ENCODE measurements at places on chromosomes 11 and 22.

DNA sequence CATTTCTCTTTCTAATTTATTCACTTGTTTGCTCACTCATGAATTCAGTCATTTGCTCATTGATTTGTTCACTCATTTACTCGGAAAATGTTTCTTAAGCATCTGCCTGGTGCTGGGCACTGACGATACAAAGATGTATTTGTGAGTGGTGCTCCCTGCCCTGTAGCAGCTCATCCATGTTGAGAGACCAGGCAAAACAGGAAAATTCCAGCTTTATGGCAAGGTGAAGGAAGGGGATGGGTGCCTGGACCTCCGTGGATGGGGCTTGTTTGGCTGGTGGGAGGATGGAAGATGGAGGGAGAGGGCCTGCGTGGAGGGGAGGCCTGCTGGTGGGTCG, 53.1 kb downstream of the TBC1D22A start:
- no peak for DNase-seq

- DNase-seq = no peak
These were observed 51.5 kb upstream of the ACCSL start for GRCh38 chr11:43996318-43996717.

DNA sequence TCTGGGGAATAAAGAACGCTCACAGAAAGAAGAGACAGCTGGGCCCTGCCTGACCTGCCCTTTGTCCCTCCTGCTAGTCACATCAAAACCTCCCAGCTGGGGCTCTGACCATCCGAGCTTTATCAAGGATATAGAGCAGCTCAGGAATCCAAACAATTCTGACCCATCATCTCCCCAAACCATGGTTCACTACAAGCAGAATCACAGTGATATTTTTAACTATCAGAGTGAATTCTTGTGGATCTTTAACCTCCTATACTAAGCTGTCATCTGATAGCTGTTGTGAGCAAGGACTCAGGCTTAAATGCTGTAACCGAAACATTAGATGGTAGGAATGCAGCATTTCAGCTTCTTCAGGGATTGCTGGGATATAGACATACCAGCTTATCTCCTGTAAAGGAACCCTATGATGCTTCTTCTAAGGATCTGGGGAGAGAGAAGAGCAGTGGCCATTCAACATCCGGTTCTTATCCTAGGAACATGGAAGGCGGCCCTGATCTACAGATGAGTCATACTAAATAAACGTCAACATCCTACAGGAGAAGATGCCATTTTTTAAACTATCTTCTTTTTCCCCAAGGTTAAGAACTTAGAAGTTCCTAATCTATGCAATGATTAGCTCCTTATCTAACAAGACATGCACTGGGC, 84.7 kb upstream of the AKIP1 start:
- DNase-seq = no peak

DNA sequence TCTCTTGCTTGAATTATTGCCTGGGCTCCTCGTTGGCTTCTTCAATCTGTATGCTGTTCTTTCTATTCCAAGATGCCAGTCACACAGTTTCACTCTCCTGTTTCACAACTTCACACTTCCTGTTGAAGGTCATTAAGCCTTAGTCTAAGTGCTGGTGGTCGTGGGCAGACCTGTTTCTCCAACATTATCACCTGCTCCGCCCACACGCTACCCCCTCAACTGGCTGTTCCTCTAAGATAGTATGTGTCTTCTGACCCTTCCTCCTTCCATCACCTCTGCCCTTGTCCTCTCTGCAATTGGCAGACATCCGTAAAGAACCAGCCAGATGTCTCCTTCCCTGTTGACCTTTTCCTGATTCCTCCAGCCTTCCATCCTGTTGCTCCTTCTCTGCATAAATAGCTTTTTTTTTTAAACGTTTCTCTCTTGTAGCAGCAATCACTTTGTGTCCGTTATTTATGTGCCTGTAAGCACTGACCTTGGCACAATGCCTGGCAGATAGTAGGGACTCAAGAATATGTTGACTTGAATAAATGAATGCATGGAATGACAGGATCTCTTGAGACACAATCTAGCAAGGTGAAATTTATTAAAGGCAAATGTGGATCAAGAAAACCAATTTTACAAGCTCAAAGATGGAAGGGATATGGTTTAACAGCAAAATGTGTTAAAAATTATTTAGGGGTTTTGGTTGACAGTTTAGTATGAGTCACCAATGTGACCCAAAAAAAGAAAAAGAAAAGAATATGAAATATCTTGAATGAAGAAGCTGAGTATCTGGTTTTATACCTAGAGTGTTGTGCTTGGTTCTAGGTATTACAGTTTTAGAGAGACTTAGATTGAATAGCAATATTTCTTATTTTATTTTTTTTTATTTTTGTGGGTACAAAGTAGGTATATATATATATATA, 12.6 kb downstream of the DIXDC1 start:
- DNase-seq = no peak

DNA sequence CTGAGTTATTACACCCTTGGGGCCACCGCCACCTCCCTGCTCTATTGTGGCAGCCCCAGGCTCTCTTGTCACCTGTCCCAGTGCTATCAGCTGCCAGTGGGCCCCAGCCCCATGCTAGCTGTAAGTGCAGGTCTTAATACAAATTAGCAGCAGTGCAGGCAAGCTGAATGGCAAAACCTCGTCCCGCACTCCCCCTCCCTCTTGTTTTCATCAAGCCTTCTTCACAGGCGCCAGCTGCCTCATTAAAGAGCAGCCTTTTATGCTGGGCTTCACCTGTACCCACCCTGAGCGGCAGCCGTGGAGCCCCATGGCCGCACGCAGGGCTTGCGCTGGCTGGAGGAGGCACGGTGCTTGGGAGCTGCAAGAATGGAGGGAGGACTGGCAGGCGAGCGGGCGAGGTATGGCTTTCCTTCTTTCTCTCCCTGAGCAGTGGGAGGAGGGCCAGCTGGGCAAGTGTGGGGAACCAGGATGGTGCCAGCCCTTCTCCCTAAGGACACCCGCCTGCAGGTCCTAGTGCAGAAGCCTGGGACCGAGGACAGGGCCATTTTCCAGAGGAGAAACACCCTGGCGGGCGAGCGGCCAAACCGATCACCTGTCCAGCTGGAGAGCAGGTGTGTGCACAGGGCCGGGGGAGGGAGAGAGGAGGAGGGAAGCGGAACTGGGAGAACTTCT, 70.7 kb downstream of the FLI1 start:
- DNase-seq = no peak

GRCh38 chr11:9025101-9025850, 21.5 kb upstream of the NRIP3 start:
- DNase-seq = no peak

GRCh38 chr11:33642461-33643166, 58.0 kb downstream of the C11orf91 start:
- DNase-seq = no peak

GRCh38 chr11:90847268-90847886, 624.5 kb upstream of the CHORDC1 start:
- no peak for DNase-seq

- DNase-seq = no peak
These were observed 32.5 kb upstream of the LARGE1 start for GRCh38 chr22:33952776-33953175.

DNA sequence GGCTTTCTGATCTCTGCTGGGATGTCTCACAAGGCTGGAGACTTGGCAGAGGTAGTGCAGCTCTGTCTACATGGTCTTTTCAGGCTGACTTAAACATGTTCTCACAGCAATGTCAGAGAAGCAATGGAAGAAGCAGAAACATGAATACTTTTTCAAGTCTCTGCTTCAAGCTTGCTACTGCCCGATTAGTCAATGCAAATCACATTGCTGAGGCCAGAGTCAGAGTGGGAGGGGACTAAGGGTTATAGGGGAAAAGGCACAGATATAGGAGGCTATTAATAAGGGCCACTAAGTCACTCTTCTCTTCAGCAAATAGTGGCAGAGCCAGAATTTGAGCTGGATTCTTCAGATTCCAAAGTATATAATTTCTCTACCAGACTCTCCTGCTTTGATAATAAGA, 390.5 kb downstream of the TMEM135 start:
- no peak for DNase-seq
